ENCODE measurements at places on chromosomes 2 and 18.

DNA sequence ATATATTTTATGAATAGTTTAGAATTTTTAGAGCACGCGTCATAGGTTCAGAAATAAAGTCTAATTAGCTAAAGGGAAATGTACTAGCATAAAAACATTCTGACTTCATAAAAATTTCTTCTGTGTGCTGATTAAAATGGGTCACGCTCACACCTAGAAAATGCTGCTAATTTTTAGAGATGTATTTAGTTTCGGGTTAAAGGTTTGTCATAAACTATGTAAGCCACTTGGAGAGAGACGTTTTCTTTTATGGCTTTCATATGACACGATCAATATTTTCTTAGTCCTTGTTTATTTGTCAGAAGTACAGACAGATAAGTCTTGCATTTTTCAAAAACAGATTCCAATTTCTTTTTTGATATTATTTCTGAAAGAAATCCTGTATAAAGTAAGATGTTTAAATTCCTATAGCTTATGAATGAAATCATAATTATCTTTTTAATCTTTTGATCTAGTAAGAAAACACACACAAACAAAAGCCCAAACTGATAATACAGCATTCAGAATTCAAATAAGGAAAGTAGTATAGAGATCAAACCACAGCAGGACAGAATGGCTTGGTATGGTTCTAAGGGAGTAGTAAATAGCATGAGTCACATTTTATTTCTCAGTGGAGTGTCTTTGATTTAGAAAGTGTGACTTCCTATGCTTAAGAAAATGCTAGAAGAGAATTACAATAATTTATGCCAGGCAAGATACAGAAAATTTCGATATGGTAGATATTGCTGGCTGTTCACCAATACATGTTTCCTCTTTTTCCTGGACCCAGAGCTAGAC lies 236.6 kb downstream of the GPD2 start:
- no peak for DNase-seq

DNA sequence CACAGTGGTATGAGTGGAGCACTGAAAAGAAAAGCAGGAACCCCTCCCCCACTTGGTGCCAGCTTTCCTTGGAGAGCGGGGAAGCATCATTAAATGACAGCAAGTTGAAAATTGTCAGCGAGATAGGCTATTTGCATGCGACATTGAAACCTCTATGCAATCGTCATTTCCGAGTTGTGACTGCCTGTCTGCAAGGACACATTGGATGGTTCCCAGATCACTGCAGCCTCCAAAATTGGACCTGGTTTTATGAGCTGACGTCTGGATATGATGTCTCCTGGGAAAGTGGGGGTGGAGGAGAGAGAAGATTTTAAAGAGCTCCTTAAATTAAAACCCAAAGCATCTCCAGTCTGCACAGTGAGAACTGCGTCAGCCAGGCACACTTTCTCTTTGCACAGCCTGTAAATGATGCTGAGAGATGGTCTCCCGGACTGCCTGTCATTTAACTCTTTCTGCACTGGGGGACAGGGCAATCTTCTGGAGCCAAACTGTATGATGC lies 57.8 kb upstream of the KIF5C start:
- DNase-seq, result no peak

DNA sequence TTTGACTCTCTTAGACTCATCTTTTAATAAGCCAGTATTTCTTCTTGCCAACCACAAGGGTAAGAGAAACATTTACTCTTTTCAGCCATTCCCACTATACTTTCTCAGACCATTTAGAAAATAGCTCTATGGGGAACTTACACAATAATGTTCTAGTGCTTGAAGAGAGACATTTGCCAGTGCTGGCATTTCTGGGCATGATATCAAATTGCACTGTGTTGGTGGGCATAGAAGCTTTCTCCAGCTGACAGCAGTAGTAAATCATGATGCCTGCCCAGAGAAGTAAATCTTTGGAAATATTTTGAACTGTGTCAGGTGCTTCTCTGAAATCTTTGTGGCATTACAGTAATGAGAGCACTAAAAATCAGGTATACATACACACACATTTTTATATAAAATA lies 346.6 kb downstream of the CBLN2 start:
- DNase-seq, result no peak

DNA sequence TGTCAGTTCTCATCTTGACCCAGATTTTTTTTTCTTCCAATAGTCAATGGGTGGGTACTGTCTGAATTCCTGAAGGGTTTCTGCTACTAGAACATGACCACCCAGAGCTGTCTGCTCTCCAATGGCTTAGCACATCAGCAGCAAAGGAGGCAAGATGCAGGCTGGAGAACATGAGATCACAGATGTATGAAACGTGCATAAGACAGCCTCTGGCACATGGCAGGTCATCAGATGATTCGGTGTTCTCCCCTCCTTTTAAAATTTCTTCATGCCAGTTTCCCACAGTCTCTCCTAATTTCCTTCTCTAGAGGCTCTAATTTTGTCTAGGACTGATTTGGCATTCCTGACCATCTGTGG lies 359.3 kb upstream of the TNP1 start:
- no peak for DNase-seq

- DNase-seq, result no peak
Observed at GRCh38 chr2:44983836-44984604, 25.2 kb downstream of the SIX2 start.

- DNase-seq, result no peak
Observed at GRCh38 chr2:227827143-227827542, 13.5 kb downstream of the CCL20 start.

GRCh38 chr2:235523021-235523420 lies 29.2 kb downstream of the AGAP1 start:
- DNase-seq, result no peak

DNA sequence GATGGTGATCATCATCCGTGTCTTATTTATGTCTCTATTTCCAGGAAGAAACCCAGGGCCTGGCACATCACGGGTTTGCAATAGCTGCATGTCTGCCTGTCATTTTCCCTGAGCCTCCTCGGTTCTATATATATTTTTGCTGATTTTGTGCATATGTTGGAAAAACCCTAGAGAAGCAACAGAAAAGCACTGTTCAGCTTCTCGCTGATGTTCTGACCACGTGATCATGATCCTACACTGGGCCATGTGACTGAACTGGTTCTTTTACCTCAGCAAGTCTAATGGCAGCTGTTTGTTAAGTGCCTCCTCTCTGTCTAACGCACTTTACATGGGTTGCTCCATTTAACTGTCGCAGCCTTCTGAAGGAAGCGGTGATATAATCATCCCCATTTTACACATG lies 71.3 kb downstream of the CMPK2 start:
- DNase-seq, result no peak

- no peak for DNase-seq
Observed at GRCh38 chr18:48408111-48408726, 964 bp downstream of the ZBTB7C start.

GRCh38 chr2:54237428-54237827 lies 18.6 kb downstream of the TSPYL6 start:
- DNase-seq, result no peak

GRCh38 chr2:11987151-11987550 lies 240.7 kb downstream of the LPIN1 start:
- no peak for DNase-seq

Measured in activated CD4-positive, alpha-beta T cell treated with anti-CD3 and anti-CD28 coated beads for 4 hours (primary cell).